Ascending aorta (tissue), 2 donors: ENCODE measurements at places on chromosomes 2 and 18.

DNA sequence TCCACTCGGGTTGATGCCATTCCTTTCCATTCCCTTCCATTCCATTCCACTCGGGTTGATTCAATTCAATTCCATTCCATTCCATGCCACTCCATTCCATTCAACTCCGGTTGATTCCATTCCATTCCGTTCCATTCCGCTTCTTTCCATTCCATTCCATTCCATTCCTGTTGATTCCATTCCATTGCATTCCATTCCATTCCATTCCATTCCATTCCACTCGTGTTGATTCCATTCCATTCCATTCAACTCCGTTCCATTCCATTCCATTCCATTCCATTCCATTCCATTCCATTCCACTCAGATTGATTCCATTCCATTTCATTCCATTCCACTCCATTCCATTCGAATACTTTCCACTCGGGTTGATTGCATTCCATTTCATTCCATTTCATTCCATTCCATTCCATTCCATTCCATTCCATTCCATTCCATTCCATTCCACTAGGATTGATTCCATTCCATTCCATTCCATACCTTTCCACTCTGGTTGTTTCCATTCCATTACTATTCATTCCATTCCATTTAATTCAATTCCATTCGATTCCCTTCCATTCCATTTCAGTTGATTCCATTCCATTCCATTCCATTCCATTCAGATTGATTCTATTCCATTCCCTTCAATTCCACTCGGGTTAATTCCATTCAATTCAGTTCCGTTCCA is 1141.8 kb downstream of the RPIA start:
- no peak for DNase-seq

GRCh38 chr2:199833525-199833924 is 17.5 kb downstream of the FTCDNL1 start:
- no peak for DNase-seq

DNA sequence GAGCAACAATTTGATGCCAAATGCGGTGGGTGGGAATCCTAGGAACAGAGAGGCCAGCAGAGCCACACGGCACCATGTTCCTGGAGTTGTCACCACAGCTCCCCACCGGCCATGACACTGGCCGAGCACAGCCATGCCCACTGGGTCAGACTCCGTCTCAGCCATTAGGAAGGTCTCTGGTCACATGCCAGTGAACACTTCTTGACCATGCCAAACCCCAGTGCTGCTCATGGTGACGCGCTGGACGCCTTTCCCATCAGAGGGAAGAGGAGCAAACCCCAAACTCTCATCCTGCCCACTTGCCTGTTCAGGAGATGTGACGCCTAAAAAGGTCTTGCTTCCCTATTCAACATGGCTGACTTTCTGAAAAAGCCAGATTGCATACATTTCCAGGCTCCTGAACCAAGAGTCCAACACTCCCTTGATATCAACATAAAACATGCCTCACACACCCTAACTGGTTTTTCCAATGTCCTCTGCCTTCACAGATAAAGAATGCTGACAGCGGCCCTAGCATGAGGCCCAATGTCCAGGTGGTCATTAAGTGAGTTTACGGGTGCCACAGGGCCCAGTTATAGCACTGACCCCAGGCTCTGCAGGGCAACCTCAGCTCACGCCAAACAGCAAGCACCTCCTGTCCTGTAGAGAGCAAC is 31.9 kb downstream of the TFCP2L1 start:
- DNase-seq, result no peak

DNA sequence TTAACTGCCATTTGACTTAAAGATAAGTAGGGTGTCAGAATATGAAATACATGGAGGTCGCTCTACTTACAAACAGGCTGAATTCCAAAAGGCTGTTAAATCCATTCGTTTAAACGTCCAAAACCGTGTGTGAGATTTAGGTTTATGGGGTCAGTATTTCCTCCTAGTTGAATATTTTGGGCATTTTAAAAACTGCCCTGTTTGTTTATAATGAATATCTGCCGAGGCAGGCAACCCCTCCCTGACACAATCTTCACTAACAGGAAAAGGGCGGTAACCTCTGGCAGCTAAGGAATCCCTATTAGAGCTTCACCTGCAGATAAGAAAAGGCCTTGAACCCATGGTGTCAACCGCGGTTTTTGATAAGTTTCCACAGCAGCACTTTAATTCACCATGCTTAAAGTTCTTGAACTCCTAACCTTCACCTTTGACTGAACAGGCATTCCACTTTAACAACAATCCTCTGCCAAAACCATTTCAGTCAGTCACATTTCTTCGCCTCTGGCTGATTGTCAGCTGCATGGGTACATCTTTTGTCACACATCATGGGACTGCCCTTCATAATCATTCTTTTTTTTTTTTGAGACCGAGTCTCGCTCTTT is 17.8 kb downstream of the TRAK2 start:
- DNase-seq, result no peak

- DNase-seq, result no peak
These were observed 84.4 kb upstream of the CCDC150 start for GRCh38 chr2:196555161-196555560.

- peak; percentile 77 for DNase-seq
These were observed 21.6 kb downstream of the MERTK start for GRCh38 chr2:111919794-111920608.

DNA sequence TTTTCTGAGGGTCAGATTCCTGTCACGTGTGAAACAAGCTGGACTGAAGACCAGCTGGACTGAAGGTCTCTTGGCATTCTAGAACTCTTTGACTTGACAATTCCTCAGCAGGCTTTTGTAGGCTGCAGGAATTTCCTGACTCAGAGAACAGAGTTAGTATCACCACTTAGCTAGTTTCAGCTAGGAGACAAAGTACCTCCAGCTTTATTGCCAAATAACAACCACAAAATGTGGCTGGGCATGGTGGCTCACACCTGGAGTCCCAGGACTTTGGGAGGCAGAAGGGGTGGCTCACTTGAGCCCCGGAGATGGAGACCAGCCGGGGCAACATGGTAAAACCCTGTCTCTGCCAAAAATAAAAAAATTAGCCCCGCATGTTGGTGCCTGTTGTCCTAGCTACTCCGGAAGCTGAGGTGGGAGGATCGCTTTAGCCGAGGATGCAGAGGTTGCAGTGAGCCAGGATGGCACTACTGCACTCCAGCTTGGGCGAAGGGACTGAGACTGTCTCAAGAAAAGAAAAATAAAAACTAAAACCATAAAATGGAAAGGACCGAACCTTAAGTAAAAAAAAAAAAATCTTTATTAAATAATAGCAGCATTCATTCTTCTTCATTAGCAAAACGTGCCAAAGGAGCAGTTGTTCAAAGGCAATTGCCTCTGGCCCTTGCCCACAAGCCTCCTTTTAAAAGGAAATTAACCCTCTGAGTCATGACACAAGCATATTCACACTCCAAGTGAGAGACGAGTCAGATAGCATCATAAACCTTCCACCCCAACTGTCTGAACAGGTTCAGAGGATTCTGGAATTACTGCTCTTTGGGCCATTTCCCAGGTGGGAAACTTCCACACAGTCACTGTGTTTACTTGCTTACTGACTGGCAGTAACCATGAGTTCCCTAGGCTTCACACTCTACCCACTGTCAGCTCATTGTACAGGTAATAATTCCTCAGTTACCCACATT is 88.9 kb downstream of the MYL12B start:
- DNase-seq, result no peak

DNA sequence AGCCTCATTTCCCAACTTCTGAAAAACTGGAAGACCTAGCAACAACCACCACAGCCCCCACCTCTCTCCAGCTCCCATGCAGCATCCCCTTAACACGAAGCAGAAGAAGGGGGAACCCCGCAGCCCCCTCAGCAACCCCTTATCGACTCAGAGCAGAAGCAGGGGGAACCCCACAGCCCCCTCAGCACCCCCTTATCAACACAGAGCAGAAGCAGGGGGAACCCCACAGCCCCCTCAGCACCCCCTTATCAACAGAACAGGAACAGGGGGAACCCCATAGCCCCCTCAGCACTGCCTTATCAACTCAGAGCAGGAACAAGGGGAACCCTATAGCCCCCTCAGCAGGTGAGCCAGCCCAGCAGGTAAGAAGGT is 6.7 kb downstream of the SLC66A2 start:
- DNase-seq, result no peak

GRCh38 chr2:207729465-207729998 is 18.1 kb downstream of the CCNYL1 start:
- no peak for DNase-seq

GRCh38 chr2:217685255-217685605 is 317.6 kb downstream of the TNS1 start:
- DNase-seq, result peak; percentile 90

DNA sequence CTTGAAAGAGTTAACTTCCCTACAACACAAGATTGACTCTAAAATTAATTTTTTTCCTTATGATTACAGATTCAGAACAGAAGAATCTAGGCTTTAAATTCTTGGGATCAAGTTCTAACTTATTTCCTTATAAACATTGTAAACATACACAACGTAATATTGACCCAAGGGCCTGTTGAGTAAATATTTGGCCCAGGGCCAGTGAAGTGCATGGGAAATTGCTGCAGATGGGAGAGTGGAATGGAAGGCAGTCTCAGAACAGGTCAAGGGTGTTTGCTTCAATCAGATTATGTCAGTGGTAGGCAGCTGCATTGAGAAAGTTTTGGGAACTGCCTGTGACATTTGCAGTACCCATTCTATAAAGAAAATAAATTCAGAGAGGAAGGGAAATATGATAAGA is 137.6 kb downstream of the MYO1B start:
- DNase-seq, result no peak

GRCh38 chr2:231900972-231901371 is 25.2 kb downstream of the NPPC start:
- no peak for DNase-seq

GRCh38 chr18:65477455-65477854 is 273.4 kb upstream of the CDH7 start:
- DNase-seq, result no peak

DNA sequence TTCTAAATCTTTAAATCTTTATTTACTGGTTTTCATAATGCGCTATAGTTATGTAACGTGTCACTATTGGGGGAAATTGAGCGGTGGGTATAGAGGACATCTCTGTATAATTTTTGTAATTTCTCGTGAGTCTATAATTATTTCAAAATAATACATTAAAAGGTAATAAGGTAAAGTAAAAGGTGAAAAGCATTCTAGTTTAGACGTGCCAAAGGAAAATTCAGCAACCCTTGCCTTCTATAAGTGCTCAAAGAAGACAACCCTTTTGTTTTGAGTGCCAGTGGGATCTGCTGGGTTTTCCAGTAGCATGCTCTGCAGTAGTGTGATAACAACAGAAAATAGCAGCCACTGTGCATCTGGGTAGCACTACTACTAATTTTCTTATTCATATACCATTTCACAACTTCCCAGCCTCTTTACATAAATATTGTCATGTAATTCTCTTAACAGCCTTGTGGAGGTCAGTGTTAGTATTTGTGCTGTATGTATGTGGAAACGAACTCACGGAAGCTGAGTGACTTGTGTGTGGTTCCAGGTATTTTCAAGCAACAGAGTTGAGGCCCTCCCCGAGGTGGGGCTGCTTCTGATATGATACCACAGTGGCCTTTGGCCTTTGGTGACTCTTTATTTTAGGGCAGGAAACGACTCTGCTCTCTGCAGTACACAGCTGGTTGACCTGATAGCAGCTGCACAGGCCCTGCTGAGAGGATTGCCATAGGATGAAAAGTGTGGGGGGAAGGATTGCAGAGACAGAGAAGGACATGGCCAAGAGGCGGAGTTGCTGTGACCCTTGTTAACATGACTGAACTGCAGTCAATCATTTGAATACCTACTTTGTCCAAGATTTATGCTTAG is 104.5 kb downstream of the TDRD15 start:
- DNase-seq, result no peak

GRCh38 chr2:54386585-54386984 is 69.5 kb upstream of the SPTBN1 start:
- DNase-seq, result no peak

- DNase-seq, result no peak
These were observed 5.6 kb downstream of the TXNL4A start for GRCh38 chr18:79982736-79983135.

DNA sequence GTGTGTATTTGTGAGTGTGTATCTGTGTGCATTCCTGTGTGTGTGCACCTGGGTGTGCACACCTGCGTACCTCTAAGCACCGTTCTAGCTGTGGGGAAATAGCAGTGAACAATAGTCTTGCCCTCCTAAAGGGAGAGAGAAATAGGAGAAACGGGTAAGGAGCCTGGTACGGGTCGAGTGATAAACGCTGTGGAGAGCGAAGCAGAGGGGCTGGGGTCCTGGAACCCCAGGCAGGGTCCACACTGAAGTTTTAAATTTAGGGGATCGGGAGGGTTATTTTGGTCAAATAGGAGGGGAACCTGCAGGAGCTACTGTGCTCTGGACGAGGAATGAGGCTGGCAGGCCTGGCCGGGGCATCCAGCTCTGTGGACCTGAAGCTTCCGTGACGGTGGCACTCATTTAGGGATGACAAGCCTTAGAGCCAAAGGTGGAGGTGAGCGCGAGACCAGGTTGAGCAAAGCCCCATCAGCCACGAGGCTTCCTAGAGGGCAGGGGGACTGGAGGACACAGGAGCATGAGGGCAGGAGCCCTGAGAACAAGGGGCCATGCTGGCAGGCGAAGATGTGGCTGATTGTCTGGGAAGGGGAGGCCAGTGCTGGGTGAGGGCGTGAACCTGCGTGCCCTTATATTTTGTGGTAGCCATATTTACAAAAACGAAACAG is 188.0 kb downstream of the RTP5 start:
- DNase-seq, result no peak
